Ecto neural progenitor cell (in vitro differentiated cells): ENCODE measurements at places on chromosomes 12 and 14.

GRCh38 chr14:59293935-59294661, 105.6 kb downstream of the DAAM1 start:
- DNase-seq, result no peak

DNA sequence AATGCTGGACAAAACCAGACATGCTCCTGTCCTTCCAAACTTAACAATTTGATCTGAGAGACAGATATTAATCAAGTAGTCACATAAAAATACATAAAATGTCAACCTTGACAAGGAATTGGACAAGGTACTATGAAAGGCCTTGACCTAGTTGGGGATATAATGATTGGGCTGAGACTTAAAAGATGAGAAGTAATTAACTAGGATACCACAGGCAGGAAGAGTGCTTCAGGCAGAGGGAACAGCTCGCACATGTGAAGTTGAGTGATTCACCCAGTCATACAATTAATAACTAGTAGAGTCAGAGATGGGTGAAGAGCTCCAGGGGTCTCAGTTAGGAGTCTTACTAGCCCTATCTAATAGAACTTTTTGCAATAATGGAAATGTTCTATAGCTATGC, 259.5 kb downstream of the MSRB3 start:
- DNase-seq, result no peak

- DNase-seq, result no peak
Observed at GRCh38 chr12:131641315-131641714, 69.6 kb upstream of the SFSWAP start.

GRCh38 chr12:112170376-112170775, 45.0 kb downstream of the TRAFD1 start:
- no peak for DNase-seq

GRCh38 chr14:100698666-100699448, 27.8 kb upstream of the DLK1 start:
- no peak for DNase-seq

GRCh38 chr14:75877292-75877691, 104.5 kb downstream of the TGFB3 start:
- DNase-seq, result no peak

DNA sequence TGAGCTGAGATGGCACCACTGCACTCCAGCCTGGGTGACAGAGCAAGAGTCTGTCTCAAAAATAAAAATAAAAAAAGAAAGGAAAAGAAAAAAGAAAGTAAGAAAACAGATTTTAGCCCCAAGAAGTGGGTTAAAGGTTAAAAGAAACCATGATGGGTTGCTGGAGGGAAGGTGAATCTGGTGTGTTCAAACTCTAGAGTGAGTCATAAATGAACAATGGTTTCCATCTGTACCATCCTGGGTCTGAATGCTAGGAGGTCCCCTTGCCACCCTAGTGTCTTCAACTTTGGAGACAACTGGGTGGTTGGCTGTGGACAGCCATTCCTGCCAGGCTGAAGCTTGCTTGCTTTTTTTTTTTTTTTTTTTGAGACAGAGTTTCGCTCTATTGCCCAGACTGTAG, 1.6 kb upstream of the RPS26 start:
- DNase-seq, result no peak

DNA sequence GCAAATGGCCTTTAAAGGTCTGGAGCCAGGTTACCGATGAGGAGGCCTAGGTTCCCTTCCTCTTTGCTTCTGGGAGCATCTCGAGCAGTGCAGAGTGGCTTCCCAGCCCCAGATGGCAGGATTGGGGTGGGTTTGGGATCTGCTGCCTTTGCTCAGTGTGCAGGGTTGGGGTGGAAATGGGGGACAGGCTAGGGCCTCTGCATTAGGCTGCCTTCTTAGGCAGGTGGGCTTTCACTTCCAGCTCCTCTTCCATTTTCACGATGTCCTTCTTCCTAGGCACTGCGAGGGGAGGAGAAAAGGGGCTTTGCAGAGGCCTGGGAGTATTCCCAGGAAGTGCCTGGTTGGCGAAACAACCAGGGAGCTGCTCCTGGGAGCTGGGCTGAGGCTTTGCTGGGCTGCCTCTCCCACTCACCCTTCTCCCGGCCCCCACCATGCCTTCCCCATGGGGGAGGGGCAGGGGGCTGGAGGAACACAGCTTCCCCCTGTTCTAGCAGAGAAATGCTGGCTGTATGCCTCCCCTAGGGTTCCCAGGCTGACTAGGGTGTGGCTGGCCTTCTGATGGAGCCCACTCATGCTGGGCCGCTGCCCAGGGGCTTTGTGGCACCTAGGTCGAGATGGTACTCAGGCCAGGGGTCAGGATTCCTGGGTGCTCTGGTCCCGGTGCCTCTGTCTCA, 2.4 kb downstream of the NR4A1 start:
- DNase-seq, result no peak

GRCh38 chr12:76765598-76765997, 1.7 kb downstream of the ZDHHC17 start:
- DNase-seq, result no peak

DNA sequence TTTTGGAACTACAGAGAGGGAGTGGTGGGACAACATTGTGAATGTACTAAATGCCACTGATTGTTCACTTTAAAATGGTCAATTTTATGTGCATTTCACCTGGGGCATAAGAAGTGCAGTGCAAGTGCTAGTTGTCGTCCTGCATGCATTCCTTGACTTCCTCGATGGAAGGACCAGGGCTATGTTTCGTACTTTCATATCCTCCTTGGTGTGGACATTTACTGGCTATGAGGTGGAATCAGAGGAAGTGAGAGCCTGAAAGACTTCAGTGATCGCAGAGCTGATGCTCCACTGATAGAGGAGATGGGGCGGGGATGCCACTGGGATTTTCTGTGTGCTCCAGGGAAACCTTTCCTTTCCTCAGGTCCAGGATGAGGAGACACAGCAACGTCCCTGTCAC, 54.1 kb upstream of the DDX11 start:
- no peak for DNase-seq

- peak; percentile 70 for DNase-seq
Observed at GRCh38 chr14:38255673-38256532, at the start of gene CLEC14A. Gene CLEC14A (minus strand): TSS chr14:38256093. CDS start chr14:38256022, 71 bp downstream.

DNA sequence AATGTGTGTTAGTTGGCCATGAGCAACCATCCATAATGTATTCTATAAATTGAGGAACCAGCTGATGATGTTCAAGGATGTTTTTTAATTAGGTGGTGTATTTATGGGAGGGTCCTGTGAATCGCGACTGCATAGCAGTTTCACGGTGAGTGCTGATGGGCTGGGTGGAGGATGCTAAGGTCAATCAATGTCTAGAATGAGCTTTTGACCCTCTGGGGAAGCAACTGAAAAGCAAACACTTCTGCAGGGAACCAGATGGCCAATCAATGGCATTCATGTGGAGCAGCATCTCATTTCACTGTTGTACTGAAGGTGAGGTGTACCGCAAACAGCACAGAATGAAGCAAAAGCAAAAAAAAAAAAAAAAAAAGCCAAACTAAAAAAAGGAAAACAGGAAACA, 676.1 kb upstream of the TMEM132C start:
- DNase-seq, result no peak

GRCh38 chr14:104665657-104666522, 23.5 kb upstream of the INF2 start:
- peak; percentile 89 for DNase-seq

DNA sequence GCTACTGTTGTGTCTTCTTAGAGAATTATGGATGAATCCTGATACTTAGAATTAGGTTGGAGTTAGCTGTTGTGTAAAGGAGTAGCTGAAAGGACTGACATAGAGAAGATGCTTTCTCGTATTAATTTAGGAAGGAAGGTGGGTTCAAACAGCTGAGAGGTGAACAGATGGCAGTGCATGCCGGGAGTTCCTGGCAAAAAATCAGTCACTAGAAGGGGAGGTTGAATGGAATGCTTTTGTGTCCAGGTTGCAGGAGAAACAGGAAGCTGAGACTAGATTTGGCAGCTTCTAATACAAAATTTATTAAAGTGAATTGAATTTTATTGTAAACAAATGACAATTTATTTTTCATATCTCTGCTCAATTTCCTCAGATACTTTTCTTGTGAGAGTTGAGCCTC, 70.8 kb downstream of the BTG1 start:
- no peak for DNase-seq

DNA sequence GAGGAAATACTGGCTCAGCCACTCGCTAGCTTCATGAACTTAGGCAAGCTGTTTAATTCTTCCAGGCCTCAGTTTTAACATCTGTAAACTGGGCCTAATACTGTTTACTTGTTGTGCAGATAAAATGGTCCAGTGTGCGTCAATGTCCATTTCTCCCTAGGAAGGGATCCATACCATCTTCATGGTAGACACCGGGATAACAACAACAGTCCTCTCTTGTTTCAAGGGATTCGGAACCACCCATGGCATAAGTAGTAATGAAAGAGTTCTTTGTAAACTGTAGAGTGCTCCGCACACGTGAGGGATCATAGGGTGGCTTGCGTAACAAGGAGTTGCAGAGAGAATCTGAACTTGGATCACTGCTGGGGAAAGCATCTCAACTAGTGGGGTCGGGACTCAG, 17.3 kb upstream of the CHGA start:
- DNase-seq, result no peak
